Esophagus mucosa (tissue), 1 donor: ENCODE measurements at places on chromosomes 2 and 18. TPM values are rescaled to one million over a fixed set of nuclear protein-coding genes. Genes with fewer than 3 reads are reported as not detected.

MEP1B gene
- total RNA-seq, result not detected

- no peak for ATAC-seq
Measured at GRCh38 chr2:199851883-199852282, 891 bp upstream of the FTCDNL1 start.

DNA sequence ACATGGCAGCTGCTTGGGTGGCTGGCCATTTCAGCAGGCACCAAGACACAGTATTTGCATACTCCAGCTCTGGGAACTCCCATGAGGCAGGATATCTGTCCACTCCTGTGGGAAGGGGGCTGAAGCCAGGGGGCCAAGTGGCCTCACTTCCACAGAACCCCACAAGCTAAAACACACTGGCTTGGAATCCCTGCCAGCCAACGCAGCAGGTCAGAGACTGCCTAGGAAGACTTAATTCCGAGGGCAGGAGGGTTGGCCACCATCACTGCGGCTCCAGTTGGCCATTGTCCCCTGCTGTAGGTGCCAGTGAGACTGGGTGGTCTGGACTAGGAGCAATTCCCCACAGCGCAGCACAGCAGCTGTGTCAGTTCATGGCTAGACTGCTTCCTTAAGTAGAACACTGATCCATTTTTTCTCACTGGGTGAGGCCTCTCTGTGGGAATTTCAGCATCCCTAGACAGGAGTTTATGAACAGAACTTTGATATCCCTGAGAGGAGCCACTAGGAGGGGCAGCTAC, 52.0 kb downstream of the SPAG16 start:
- ATAC-seq, result no peak

ROCK2 gene
- total RNA-seq, result 14.4 TPM

DNA sequence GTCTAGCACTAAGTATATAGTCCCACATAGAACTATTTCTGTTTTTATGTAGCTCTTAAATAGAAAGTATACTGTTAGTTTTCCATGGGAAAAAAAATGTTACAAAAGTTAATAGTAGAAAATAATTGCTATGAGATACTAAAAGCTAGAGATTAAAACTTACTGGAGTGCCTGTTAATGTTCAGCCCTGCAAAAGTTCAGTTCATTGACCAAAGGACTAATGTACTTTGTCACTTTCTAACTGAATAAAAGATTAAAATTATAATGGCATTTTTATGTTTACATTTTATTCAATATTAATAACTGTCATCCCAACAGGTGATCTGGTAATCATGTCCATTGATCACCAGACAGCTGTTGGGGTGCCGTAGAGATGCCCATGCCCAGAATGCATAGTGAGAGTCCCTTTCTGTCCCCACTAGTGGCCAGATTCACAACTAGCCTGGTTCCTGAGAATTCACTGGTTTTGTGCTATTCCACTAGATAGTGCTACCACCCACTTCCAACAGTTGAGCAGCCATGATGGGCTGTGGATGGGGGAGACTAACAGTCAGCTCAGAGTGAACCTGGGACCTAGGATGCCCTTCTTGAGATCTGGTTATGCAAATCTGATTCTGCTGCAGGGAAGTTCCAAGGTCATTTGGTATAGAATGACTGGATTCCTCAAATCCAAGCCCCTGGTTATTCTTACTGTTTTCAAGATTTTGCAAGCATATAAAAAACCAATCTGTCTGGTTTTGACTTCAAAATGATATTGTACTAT, 57.8 kb downstream of the AFTPH start:
- ATAC-seq, result no peak

LYG1 gene
- 0.20 TPM for total RNA-seq

- no peak for ATAC-seq
Measured at GRCh38 chr2:14127765-14128164, 504.8 kb upstream of the LRATD1 start.

DCDC2C gene
- total RNA-seq, result not detected

DNA sequence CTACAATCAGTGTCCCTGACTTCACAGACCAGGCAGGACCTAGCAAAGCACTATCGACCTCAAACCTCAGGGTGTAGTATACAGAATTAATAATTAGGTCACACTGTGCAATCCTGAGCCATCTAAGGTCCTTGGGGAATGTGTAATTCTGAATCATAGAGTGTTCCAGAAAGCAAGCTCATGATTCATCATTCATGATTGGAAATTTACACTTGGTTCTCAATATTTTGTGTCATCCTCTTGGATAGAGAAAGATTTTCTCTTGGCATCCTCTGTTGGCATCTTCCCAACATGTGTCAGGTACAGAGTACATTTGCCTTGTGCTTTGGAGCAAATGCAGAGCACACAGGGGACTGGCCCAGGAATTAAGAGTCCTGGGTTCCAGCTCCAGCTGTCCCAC, 245.0 kb upstream of the NT5C1B start:
- ATAC-seq, result peak; percentile 59

DNA sequence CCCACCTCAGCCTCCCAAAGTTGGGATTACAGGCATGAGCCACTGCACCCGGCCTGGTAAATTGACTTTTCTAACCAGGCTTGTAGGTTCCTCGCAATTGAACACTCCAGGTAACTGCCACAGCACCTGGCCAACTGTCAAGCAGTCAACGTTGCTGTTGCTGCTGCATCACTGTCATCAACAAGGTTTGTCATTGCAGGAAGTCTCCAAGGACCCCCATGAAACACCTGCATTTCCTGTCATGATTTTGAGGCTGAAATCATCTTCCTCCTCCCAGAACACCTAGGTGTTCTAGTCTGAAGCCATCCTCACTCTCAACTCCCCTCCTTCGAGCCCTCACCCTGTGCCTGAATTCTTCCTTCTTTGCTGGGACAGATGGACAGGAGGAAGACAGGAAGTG, 29.7 kb downstream of the GYPC start:
- no peak for ATAC-seq

GRCh38 chr2:171811245-171811628, 82.8 kb downstream of the SLC25A12 start:
- peak; percentile 42 for ATAC-seq

GRCh38 chr2:105557021-105557920, 158.4 kb upstream of the FHL2 start:
- peak; percentile 13 for ATAC-seq

- ATAC-seq, result peak; percentile 32
Measured at GRCh38 chr2:235614900-235615712, 121.3 kb downstream of the AGAP1 start.

DNA sequence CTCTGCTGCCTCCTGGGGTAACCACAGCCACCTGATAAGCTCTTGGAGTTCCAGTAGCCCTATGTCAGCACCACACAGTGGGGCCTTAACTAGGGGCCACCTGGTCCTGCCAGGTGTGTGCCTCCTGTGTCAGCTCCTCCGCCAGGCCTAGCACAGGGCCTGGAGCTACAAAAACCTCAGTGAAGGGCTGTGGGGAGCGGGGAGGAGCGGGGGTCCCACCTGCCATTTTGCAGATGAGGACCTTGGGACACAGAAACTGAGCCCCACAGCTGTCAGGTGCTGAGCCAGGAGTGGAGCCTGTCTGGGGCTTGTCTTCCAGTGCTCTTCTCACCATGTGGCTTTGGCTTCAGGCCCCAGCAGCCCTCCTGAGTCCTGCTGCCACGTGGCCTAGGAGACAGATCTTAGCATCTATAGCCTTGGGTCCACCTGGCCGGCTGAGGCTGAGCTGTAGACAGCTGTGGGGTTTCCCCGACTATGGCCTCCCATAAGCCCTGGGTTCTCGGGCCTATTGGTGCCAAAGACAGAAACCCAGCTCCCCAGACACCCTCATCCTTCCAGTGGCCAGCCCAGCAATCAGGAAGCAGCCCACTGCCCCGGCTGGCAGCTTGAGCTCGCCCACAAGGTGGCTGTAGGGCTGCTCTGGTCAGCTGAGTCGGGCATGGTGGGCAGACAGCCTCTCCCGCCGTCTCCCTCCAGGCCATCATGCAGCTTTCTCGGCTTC, 104.5 kb upstream of the MCFD2 start:
- ATAC-seq, result no peak

CNRIP1 gene
- 1.6 TPM for total RNA-seq

- peak; percentile 85 for ATAC-seq
Measured at GRCh38 chr2:203759690-203760365, 53.4 kb downstream of the CD28 start.

DNA sequence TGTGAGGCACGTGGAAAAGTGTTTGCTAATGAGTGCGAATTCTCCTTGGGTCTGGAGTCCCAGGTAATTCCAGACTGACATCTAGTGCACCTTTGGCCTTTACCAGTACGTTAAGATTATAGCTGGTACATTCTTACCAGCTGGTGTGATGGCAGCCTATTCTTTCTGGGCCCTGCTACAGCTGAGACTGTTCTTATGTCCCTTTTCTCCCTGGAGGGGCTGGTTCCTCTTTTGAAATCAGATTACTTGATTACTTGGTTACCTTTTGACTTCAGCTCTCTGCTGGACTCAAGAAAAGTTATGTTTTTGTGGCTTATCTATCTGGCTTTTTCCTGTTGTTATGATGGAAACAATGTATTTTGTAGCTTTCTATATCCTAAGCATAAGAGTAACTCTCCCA, 14.5 kb downstream of the CABYR start:
- no peak for ATAC-seq

DNA sequence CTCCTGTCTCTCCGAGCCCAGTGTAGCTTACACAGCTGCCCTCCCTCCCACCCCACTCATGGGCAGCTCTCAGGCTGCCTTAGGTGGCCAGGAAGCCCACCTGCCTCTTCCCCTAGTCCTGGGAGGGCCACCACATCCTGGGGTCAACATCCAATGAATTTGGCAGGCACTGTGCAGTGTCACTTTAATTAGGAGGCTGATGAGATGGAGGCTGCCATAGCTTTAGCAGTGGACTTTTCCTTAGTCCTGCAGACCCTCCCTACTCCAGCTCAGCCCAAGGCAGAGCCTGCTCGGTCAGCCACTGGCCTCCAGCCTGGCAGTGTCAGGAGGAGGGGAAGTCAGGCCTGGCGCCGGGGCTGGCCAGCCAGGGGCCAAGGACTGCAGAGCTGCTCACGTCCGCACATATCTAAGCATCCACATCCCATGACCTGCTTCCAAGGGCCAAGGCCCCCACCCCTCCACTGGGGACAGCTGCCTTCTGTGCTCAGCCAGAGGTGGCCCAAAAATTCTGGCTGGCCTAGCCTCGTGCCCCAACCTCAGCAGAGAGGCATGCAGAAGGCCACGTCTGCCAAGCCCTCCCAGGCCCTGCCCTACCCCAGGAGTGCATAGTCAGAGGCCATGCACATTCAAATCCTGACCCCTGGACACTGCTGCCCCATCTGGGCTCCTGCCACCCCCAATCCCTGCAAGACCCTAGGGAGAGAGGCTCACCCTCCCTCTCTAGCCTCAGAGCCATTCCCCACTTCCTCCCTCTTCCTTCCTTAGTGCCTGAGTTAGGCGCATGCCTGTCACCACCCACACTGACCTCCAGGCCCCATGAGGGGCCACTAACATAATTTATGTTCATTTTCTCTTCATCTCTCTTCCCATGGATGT, 33.1 kb downstream of the ADRA2B start:
- peak; percentile 38 for ATAC-seq

SNED1 gene
- 3.9 TPM for total RNA-seq

GRCh38 chr2:10798783-10799182, 13.8 kb downstream of the PDIA6 start:
- ATAC-seq, result no peak

DNA sequence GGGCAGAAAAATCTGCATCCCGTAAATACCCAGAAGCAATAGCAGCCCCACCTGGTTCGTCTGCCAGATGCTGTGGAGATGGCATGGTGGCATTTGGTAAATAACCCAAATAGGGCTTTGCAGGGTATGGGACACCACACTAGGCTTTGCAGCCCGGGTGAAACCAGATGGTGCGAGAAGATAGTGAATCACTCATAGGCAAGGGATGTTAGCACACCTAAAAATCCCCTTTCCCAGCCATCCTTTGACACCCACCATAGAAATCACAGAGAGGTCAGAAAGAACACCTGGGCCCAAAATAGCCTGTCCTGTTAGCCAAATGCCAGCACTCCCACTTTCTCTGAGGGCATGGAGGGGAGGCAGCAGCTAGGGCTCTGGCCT, 47.6 kb downstream of the BCL11A start:
- no peak for ATAC-seq

MAP3K19 gene
- not detected for total RNA-seq

DNA sequence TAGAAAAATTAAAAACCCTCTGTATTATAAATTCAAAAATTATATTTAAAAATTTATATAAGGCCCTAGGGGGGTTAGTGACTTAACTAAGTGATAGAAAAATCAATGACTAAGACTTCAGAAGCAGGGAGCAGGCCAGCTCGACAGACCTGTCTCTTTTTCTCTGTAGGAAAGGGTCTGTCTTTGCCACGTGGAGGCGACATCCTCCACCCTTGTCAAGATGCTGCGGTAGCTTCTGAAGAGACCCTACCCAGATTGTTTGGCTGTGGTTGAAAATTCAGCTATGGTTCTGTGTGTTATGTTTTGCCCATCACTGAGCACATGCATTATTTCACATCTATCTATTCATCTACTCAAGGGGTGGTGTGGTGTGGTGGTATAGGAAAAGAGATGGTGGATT, 8.2 kb upstream of the SLC4A3 start:
- ATAC-seq, result no peak

- no peak for ATAC-seq
Measured at GRCh38 chr2:199434555-199434954, 23.2 kb downstream of the SATB2 start.
